ENCODE measurements at places on chromosomes 2 and 18. TPM values are rescaled to one million over a fixed set of nuclear protein-coding genes. Genes with fewer than 3 reads are reported as not detected.

IL18R1 gene
- total RNA-seq: 17.1 TPM

GRCh38 chr2:11286323-11286722, 58.1 kb downstream of the ROCK2 start:
- DNase-seq: no peak

- DNase-seq: no peak
Measured at GRCh38 chr18:36499938-36500337, 202.4 kb downstream of the FHOD3 start.

NR4A2 gene
- total RNA-seq: 32.9 TPM

GRCh38 chr18:70322928-70323327, 34.1 kb downstream of the SOCS6 start:
- no peak for DNase-seq

- no peak for DNase-seq
Measured at GRCh38 chr2:71603851-71604725, 150.7 kb downstream of the DYSF start.

GRCh38 chr2:40401896-40402295, 50.0 kb downstream of the SLC8A1 start:
- DNase-seq: no peak

DNA sequence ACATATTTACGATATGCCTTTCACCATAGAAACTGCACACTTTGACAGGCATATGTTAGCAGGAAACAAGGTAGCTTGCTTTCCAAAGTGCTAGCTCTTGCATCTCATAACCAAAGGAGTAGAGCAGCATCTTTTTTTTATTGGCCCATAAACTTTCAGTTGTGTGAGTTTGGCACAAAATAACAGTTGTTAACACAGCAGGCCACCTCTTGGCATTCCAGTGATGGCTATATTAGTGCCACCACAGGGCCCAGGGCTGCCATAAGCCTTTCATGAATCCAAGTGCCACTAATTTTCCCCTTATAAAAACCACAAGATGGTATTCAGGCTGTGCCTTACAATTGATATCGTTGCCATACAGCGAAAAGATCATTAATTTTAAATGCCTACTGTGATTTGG, 40.3 kb upstream of the KLF7 start:
- DNase-seq: no peak

- no peak for DNase-seq
Measured at GRCh38 chr18:44458777-44459176, 221.9 kb upstream of the SETBP1 start.

- no peak for DNase-seq
Measured at GRCh38 chr2:134354611-134355010, 100.7 kb downstream of the MGAT5 start.

DNA sequence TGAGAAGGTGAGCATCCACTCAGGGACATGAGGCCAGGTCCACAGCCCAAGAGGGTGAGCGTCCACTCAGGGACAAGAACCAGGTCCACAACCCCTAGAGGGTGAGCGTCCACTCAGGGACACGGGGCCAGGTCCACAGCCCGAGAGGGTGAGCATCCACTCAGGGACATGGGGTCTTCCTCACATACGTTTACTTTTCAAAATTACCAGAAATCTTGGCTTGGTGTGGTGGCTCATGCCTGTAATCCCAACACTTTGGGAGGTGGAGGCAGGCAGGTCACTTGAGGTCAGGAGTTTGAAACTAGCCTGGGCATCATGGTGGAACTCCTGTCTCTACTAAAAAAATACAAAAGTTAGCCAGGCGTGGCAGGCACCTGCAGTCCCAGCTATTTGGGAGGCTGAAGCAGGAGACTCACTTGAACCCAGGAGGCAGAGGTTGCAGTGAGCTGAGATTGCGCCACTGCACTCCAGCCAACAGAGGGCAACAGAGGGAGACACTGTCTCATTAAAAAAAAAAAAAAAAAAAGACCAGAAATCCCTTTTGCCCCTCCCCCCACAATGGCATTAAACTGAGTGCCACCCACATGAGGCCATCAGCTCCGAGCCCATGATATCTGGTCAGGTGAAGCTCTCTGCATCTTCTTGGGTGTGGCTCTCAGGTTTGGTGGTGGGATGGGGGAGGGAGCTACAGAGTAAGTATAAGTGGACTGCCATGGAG, 9.0 kb upstream of the MBP start:
- DNase-seq: no peak

GRCh38 chr2:155379494-155379893, 681.0 kb downstream of the KCNJ3 start:
- DNase-seq: no peak

DNA sequence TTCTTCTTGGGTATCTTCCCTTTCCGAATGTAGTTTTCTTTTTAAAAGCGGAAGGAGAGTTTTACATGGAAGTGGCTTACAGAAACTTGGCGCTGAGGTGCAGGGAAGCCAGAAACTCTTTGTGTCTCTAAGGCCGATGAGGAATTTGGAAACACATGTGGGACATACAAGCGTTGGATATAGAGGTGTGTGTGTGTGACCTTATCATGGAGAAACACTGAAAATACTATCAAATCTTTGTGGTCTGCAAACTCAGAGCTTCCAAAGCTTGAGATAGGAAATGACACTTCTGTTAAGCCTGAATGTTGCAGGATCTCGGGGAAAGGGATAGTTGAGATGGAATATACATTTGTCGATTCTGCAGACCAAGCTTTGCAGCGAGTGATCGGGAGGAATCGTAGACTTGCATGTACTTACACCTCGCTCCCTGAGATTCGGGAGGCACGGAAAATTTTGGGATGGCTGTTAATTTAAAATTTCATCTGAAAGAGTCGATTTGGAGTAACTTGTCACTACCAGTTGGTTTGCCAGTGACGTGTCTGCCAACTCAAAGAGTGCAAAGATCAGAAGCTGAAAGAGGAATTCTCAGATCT, 1.0 kb downstream of the NAB1 start:
- DNase-seq: no peak

DNA sequence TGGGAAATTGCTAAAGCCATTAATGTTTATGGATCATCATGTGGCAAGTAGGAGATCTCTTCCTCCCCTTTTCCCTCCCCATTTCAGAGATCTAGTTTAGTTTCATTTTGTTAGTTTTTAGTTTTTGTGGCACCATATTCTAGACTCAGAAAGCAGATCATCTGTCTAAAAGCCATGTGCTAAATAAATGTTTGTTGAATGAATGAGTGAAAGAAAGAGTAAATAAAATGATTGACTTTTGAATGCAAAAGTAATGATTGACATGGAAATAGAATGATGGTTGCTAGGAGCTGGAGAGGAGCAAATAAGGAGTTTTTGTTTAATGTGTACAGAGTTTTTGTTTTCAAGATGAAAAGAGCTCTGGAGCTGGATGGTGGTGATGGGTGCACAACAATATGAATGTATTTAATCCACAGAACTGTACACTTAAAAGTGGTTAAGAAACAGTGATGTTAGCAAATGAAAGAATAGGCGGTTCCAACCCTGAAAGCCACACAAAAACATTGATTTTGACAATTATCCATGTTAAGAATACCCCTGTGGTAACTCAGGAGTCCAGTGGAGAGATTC, 23.6 kb downstream of the TMEM178A start:
- no peak for DNase-seq

- no peak for DNase-seq
Measured at GRCh38 chr18:48155856-48156255, 225.4 kb upstream of the SMAD2 start.

KYNU gene
- total RNA-seq: not detected

GRCh38 chr2:172259827-172260226, 157.1 kb upstream of the DLX2 start:
- no peak for DNase-seq

DNA sequence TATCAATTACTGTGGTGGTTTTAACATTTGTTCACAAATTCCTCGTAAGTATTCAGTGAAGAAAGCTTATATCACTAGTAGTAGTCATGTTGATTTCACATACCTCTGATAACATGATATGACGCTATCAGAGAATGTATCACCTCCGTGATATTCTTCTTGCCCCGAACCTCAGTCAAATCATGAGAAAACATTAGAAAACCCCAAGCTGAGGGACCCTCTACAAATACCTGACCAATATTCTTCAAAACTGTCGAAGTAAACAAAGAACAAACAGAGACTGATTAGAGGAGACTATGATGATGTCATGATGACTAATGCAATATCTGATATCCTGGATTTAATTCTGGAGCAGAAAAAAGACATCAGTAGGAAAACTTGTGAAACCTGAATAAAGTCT, 85.6 kb upstream of the SPOPL start:
- no peak for DNase-seq

DNA sequence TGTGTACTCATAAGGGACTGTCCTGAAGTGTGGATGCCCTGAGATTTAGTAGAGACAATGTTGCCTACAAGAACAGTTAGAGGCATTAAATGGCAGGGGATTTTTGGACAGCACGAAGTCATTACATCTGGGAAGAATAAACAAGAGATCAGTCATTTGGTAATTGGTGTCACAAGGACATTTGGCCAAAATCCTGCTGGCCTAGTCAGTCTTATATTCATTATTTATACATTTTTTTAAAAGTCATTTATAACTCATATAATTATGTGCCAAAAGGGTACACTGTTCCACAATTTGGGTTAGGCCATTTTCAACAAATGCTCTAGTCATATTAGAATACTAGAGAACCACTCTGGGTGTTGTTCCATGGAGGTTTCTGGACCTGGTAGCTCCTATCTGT, 104.7 kb downstream of the LRATD1 start:
- no peak for DNase-seq

DNA sequence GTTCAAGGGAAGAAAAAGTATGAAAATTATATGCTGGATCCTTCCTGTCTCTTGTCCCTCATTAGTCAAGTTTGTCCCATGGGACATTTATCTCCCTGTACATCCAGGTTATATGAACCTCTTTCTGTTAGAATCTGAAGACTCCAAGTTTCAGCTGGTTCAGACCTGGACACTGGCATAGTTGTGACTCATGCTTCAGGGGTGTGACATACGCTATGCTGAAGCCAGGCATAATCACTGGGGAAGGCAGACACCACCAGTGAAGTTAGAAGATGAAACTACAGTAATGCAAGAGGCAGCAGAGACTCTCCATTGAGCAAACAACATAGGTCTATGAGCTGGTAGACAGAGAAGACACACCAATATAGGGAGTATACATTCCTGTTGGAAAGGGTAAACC, 269.7 kb upstream of the SLC8A1 start:
- DNase-seq: no peak

- no peak for DNase-seq
Measured at GRCh38 chr18:22165603-22166068, 3.8 kb upstream of the GATA6 start.

GRCh38 chr2:240292619-240293525, 142.6 kb upstream of the GPC1 start:
- DNase-seq: no peak

DNA sequence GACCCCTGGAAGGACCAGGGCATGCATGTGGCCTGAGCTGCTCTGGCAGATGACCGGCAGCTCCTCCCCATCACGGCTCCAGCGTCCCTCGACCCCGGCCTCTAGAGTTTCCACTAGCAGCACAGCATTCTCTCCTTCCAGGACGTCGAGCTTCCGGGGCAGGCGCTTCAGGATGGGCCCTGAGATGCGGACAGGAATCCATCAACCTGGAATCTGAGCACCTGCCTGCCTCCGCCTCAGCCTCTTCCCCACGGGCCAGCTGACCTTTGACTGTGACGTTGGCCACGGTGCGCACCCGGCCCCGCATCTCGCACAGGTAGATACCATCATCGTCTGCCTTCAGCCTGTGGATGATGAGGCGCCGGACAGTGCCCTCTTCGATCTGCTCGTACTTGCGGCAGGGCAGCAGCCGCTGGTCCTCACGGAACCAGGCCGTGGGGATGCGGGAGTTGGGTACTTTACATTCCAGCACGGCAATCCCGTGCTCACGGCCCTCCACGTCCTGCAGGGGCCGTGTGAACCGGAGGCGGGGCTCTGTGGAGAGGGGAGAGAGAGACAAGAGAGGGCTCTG, 3.5 kb downstream of the OBSL1 start:
- no peak for DNase-seq

CIB4 gene
- total RNA-seq: not detected

GRCh38 chr2:64502860-64503259, 21.3 kb upstream of the AFTPH start:
- no peak for DNase-seq

SPR gene
- 8.7 TPM for total RNA-seq

DNA sequence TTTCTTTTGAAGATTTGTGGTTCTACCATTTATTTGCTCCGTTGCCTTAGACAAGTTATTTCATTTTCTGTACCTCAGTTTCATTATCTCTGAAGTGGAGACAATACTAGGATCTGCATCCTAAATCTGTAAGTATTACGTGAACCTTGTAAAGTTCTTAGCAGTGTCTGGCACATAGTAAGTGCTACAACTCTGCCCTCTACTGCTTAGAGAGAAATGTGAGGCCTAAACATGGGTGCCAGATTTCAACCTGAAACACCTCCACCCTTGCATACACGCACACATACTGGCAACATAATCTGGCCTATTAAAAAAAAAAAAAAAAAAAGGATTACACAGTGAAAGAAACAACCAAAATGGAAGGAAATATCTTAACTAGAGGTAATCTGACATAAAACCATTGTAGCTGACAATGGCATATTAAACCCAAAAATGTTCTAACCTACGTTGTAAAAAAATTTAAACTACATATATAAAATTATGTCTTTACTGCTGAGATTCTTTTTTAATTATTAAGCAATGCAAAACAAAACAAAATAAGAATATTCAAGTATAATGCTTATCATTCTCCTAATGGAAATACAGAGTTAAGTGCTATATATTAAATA, 132.6 kb downstream of the MAP2 start:
- DNase-seq: no peak

Data from activated naive CD4-positive, alpha-beta T cell treated with anti-CD3 and anti-CD28 coated beads for 36 hours (primary cell).